RWPE2 (cell line): ENCODE measurements at places on chromosomes 6 and 20.

DNA sequence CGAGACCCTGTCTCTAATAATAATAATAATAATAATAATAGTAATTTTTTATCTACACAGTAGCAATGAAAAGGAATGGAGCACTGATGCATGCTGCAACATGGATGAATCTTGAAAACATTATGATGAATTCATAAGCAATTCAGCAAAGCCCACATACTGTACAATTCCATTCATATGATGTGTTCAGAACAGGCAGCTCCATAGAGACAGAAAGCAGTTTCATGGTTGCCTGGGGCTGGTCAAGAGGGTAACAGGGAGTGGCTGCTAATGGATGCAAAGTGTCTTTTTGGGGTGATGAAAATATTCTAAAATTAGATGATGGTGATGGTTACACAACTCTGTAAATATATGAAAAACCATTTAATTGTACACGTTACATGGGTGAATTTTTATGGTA, 43.6 kb downstream of the SLC24A3 start:
- no peak overlapping the region for H3K27ac ChIP-seq
- no peaks in the 10 kb centered on the region for H3K36me3 ChIP-seq
- no peak for DNase-seq
- H3K27me3 ChIP-seq, result no peaks in the 10 kb centered on the region
- H3K4me1 ChIP-seq, result peaks cover 4% of the 10 kb centered on the region
- no peak overlapping the region for H3K4me3 ChIP-seq

GRCh38 chr20:59788811-59789397, 144.5 kb downstream of the SYCP2 start:
- H3K27ac ChIP-seq, result no peak overlapping the region
- no peaks in the 10 kb centered on the region for H3K27me3 ChIP-seq
- H3K4me1 ChIP-seq, result no peaks in the 10 kb centered on the region
- H3K4me3 ChIP-seq, result no peak overlapping the region

- no peaks in the 10 kb centered on the region for H3K36me3 ChIP-seq
- no peaks in the 10 kb centered on the region for H3K4me1 ChIP-seq
- DNase-seq, result no peak
- H3K4me3 ChIP-seq, result no peak overlapping the region
- no peak overlapping the region for H3K27ac ChIP-seq
Observed at GRCh38 chr6:72677740-72678139, 55.9 kb downstream of the KCNQ5 start.

- no peak for DNase-seq
- no peaks in the 10 kb centered on the region for H3K36me3 ChIP-seq
- H3K4me3 ChIP-seq, result peak overlapping the region; percentile 27
- no peaks in the 10 kb centered on the region for H3K4me1 ChIP-seq
- H3K27me3 ChIP-seq, result peaks cover 6% of the 10 kb centered on the region
Observed at GRCh38 chr6:12957321-12958051, 240.9 kb downstream of the PHACTR1 start.

GRCh38 chr6:30769853-30770524, 25.6 kb upstream of the IER3 start:
- no peaks in the 10 kb centered on the region for H3K27me3 ChIP-seq
- H3K36me3 ChIP-seq, result no peaks in the 10 kb centered on the region
- H3K4me1 ChIP-seq, result peaks cover 21% of the 10 kb centered on the region
- peak overlapping the region; percentile 93 for H3K27ac ChIP-seq
- H3K4me3 ChIP-seq, result no peak overlapping the region

GRCh38 chr6:52992980-52993920, 1.8 kb downstream of the GSTA4 start:
- H3K4me3 ChIP-seq, result peak overlapping the region; percentile 46
- H3K36me3 ChIP-seq, result peaks cover 10% of the 10 kb centered on the region
- H3K4me1 ChIP-seq, result peaks cover 29% of the 10 kb centered on the region
- DNase-seq, result no peak
- peak overlapping the region; percentile 77 for H3K27ac ChIP-seq

DNA sequence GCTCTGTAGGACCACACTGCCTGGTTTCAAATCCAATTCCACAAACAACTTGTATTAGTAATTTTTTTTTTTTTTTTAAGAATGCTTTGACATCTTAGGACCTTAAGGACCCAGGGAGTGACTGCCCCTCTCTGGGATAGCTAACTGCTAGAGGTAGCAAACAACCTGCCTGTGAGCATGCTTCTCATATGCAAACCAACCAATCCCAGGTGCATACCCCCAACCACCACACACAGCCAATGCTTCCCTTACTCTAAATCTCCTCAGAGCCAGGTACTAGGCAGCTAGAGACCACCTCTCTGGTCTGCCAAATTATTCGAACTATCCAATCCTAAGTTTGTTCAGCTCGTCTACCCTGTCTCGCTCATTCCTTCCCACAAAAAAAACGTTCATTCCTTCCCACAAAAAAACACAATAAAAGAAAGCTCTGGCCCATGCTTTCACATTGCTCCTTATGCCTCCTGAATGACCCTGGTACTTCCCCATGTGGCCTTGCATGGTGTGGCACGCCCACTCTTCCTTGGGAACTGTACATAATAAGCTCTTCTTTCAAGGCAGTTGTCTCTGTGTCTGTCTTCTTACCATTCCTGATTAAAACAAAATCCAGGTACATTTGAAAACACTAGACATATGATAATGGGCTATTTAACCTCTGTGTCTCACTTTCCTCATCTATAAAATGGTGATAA, 6.4 kb downstream of the SERAC1 start:
- H3K4me1 ChIP-seq, result no peaks in the 10 kb centered on the region
- peaks cover 9% of the 10 kb centered on the region for H3K36me3 ChIP-seq
- H3K27me3 ChIP-seq, result no peaks in the 10 kb centered on the region
- no peak for DNase-seq

GRCh38 chr6:112912416-112913101, 565.4 kb downstream of the RFPL4B start:
- H3K36me3 ChIP-seq, result no peaks in the 10 kb centered on the region
- DNase-seq, result no peak
- no peaks in the 10 kb centered on the region for H3K27me3 ChIP-seq
- H3K27ac ChIP-seq, result no peak overlapping the region
- H3K4me1 ChIP-seq, result peaks cover 13% of the 10 kb centered on the region
- H3K4me3 ChIP-seq, result no peak overlapping the region

- no peaks in the 10 kb centered on the region for H3K4me1 ChIP-seq
- H3K36me3 ChIP-seq, result no peaks in the 10 kb centered on the region
- H3K4me3 ChIP-seq, result no peak overlapping the region
- H3K27ac ChIP-seq, result no peak overlapping the region
Observed at GRCh38 chr6:7628909-7629308, 38.9 kb downstream of the SNRNP48 start.

DNA sequence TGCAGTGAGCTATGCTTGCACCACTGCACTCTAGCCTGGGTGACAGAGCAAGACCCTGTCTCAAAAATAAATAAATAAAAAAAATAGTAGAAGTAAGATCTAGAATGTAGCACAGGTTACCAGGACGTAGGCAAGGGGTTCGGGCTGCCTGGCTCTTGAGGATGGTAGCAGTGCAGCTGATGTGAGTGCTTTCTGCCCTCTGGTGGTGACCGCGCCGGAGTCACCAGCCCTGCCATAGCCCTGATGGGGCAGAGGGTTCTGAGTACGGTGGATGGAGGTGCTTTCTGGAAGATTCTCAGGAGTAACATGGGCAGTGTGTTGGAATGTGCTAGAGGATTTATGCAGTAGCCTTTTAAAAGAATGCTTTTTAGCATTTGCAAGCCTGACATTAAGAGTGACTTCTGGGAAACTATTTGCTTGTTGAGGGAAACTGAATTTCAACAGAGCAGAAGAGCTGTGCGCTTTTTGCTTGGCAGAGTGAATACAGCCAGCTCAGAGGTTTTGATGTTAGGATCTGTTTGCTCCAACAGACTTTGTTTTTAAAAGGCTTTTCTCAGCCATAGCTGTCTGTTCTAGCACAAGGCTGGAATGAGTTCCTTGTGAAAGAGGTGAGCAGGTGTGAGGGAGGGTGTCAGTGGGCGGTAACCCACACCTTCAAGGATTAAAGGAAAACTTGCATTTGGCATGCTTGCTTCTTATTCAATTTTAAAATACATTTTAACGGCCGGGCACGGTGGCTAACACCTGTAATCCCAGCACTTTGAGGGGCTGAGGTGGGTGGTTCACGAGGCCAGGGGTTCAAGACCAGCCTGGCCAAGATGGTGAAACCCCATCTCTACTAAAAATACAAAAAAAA, 65.9 kb downstream of the PTPN1 start:
- no peaks in the 10 kb centered on the region for H3K27me3 ChIP-seq
- no peak overlapping the region for H3K4me3 ChIP-seq

GRCh38 chr20:49893242-49894072, 21.9 kb downstream of the SPATA2 start:
- peaks cover under 1% of the 10 kb centered on the region; the same call in 1 of the 2 replicates for H3K36me3 ChIP-seq
- H3K4me1 ChIP-seq, result no peaks in the 10 kb centered on the region
- H3K27me3 ChIP-seq, result no peaks in the 10 kb centered on the region
- no peak overlapping the region for H3K27ac ChIP-seq
- no peak overlapping the region for H3K4me3 ChIP-seq

- no peak overlapping the region for H3K27ac ChIP-seq
- H3K27me3 ChIP-seq, result no peaks in the 10 kb centered on the region
- H3K36me3 ChIP-seq, result no peaks in the 10 kb centered on the region
- H3K4me1 ChIP-seq, result no peaks in the 10 kb centered on the region
- peak; percentile 47 for DNase-seq
Observed at GRCh38 chr20:40628877-40629276, 60.2 kb downstream of the MAFB start.

DNA sequence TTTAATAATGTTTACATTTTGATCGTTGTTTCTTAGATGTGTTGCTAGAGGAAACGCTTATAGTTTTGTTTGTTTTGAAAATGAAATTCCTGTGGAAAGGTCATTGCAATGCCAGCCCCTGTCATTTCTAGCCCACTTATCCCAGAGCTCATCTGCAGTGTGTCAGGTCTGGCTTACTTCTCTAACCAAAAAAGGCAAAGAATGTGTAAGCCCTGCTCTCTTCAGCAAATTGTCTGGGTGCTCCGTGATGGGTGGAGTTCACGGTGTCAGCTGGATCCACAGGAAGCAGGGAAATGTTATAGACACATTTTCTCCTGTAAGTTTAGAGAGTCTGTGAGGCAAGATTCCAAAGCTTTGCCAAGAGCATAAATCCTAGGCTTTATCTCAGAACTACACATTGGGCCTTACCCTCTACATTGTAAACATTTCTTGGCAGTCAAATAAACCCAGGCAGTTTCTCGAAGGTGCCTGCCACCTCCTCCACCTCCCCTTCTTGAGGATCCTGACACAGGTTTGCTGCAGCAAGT, 50.9 kb downstream of the RPRD1B start:
- peaks cover 91% of the 10 kb centered on the region for H3K36me3 ChIP-seq
- H3K27ac ChIP-seq, result peak overlapping the region; percentile 12

GRCh38 chr6:1313767-1314503, 2.0 kb downstream of the FOXQ1 start:
- peaks cover 18% of the 10 kb centered on the region for H3K4me1 ChIP-seq
- no peak for DNase-seq
- peak overlapping the region; percentile 57 for H3K4me3 ChIP-seq
- peaks cover 9% of the 10 kb centered on the region; the same call in 1 of the 2 replicates for H3K36me3 ChIP-seq
- H3K27me3 ChIP-seq, result peaks cover 2% of the 10 kb centered on the region
- H3K27ac ChIP-seq, result peak overlapping the region; percentile 34

DNA sequence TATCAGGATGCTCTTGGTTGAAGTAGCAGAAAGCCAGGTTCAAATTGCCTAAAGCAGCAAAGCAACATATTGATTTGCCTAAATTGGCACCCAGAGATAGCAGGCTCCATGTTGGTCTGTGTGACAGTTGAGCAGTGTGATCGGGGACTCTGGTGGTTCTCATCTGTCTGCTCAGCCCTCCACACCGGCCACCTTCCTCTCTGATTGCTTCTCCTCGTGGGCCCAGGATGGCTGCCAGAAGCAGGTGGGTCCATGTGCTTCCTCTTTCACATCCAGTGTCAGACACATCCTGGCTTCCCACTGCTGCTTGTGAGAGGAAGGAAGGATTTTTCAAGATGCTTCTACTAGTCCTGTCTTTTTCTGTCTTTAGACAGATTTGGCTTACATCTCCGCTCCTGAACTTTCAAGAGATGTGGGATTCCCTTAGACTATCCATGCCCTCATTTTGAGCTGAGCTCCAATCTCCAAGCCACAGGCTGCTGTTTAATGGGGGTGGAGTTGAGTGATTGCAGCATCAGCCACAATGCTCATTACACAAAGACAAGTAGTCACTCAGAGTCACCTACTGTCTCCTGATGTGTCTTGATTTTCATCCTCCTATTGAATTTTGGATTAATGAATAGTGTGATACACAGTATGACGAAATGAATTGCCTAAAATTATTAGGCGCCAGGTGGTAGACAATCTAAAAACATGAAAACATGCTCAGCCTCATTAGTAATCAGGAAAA, 122.2 kb downstream of the ZDHHC14 start:
- no peaks in the 10 kb centered on the region for H3K4me1 ChIP-seq
- no peak overlapping the region for H3K4me3 ChIP-seq
- H3K27ac ChIP-seq, result no peak overlapping the region

GRCh38 chr6:112044856-112045255, 9.0 kb upstream of the CCN6 start:
- no peaks in the 10 kb centered on the region for H3K27me3 ChIP-seq
- H3K4me3 ChIP-seq, result no peak overlapping the region
- DNase-seq, result no peak
- no peaks in the 10 kb centered on the region for H3K36me3 ChIP-seq

DNA sequence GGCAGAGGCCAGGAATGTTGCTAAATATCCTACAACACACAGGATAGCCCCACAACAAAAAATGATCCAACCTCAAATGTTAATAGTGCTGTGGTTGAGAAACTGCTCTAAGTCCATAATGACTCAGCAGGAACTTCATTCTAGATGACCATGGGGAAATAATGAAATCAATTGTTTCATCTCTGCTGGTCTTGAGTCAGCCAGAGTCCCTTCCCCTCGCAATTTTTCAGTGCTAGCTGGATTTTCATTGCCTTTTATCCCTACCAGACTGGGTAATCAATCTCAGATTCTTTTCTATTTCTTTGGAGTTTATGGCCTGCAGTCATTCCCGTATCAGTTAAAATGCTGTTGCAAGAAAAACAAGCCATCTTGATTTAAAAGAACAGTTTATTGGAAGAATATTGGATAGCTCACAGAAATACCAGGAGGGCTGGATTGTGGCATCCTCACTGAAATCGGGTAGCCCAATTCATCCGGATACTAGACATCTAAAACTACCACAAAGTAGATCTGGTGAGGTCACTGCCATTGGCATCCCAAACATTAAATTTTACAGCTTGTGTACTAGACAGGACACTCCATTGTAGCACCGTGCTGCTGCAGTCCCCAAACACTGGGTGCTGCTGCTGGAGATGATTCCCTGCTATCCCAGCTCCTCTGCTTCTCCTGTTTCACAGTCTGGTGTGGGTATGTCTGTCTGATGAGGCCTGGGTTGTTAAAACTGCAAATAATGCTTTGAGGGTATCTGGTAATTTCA, 30.3 kb upstream of the POPDC3 start:
- H3K27ac ChIP-seq, result peak overlapping the region; percentile 81
- peaks cover 39% of the 10 kb centered on the region for H3K4me1 ChIP-seq
- no peak for DNase-seq

DNA sequence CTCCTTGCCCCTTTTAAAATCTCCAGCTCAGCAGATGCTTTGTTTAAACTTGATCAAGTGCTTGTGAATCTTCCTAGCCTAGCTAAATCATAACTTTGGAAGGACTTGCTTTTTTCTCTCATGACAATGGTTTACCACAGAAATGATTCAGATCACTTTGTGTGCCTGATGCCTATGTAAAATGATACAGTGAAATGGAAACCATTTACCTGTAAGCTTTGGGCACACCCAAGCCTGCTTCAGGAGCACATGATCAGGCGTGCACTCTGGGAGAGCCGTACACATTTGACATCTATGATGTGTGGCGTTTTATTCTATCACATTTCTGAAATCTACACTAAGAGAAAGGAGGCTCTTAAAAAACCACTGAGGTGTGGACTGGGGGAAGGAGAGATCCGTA, 41.1 kb downstream of the PTPN1 start:
- H3K27me3 ChIP-seq, result no peaks in the 10 kb centered on the region
- H3K36me3 ChIP-seq, result peaks cover 88% of the 10 kb centered on the region
- H3K27ac ChIP-seq, result peak overlapping the region; percentile 28
- H3K4me1 ChIP-seq, result peaks cover 27% of the 10 kb centered on the region
- DNase-seq, result no peak
